ENCODE measurements at places on chromosomes 16 and 17. TPM values are rescaled to one million over a fixed set of nuclear protein-coding genes. Genes with fewer than 3 reads are reported as not detected.

- H3K4me1 ChIP-seq, result no peaks in the 10 kb centered on the region
- no peak overlapping the region for H3K27ac ChIP-seq
- H3K4me3 ChIP-seq, result no peak overlapping the region
These were observed 53.6 kb downstream of the RMI2 start for GRCh38 chr16:11398851-11399250.

RRN3 gene
- 9.4 TPM for polyA plus RNA-seq

DNA sequence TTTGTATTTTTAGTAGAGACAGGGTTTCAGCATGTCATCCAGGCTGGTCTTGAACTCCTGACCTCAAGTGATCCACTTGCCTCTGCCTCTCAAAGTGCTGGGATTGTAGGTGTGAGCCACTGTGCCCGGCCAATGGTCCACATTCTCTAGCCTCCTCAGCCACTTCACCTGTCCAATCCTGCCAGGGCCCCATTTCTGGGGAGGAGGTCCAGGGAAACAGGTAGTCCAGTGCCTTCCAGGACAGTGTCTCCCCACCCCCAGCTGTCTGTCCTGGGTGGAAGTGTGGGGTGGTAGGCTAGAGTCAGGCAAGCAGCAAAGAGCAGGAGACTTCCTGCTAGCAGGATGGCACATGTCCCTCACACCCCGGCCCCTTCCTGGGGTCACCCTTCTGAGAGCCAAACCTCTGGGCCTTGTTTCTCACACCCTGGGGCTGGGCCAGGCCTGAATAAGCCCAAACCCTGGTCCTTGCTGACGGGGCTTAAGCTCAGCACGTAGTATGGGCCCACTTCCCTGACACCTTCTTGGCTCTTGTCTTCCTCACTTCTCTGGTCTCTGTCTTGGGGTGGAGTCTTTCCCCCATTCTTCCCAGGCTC, 5.0 kb downstream of the FHOD1 start:
- no peaks in the 10 kb centered on the region for H3K36me3 ChIP-seq
- DNase-seq, result peak; percentile 50
- H3K27me3 ChIP-seq, result no peaks in the 10 kb centered on the region
- peak overlapping the region; percentile 25 for H3K27ac ChIP-seq
- no peak overlapping the region for H3K4me3 ChIP-seq
- no peaks in the 10 kb centered on the region for H3K4me1 ChIP-seq

- H3K27me3 ChIP-seq, result no peaks in the 10 kb centered on the region
- no peak overlapping the region for H3K4me3 ChIP-seq
- no peaks in the 10 kb centered on the region for H3K36me3 ChIP-seq
These were observed 2.2 kb downstream of the KCNH6 start for GRCh38 chr17:63525190-63525946.

KRT39 gene
- polyA plus RNA-seq, result not detected

DNA sequence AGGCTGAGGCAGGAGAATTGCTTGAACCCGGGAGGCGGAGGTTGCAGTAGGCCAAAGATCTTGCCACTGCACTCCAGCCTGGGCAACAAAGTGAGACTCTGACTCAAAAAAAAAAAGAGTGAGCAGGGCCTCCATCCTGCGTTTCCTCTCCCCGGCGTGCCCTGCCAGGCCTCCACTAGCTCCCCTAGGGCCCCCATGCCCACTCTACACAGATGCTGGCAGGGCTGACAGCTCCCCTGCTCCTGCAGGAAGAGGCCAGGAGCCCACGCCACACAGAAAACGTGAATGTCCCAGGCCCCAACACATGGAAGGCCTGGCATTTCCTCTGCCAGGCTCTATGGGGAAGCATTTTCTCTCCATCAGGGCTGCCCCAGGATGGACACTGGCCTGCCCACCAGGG, 109.4 kb downstream of the AMFR start:
- H3K27me3 ChIP-seq, result no peaks in the 10 kb centered on the region
- H3K36me3 ChIP-seq, result no peaks in the 10 kb centered on the region

DNA sequence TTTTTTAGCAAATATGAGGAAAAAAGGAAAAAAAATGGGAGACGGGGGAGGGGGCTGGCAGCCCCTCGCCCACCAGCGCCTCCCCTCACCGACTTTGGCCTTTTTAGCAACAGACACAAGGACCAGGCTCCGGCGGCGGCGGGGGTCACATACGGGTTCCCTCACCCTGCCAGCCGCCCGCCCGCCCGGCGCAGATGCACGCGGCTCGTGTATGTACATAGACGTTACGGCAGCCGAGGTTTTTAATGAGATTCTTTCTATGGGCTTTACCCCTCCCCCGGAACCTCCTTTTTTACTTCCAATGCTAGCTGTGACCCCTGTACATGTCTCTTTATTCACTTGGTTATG, 1.2 kb upstream of the TMEM88 start:
- H3K36me3 ChIP-seq, result no peaks in the 10 kb centered on the region
- no peak overlapping the region for H3K4me3 ChIP-seq
- no peak for DNase-seq
- H3K27me3 ChIP-seq, result no peaks in the 10 kb centered on the region

- DNase-seq, result no peak
- no peaks in the 10 kb centered on the region for H3K4me1 ChIP-seq
- H3K27me3 ChIP-seq, result no peaks in the 10 kb centered on the region
These were observed 28.7 kb upstream of the ENPP7 start for GRCh38 chr17:79702034-79702433.

GRCh38 chr17:39208893-39209292, 8.8 kb downstream of the RPL19 start:
- H3K27ac ChIP-seq, result no peak overlapping the region
- H3K4me1 ChIP-seq, result no peaks in the 10 kb centered on the region
- H3K36me3 ChIP-seq, result no peaks in the 10 kb centered on the region
- no peak for DNase-seq
- H3K4me3 ChIP-seq, result no peak overlapping the region

DNA sequence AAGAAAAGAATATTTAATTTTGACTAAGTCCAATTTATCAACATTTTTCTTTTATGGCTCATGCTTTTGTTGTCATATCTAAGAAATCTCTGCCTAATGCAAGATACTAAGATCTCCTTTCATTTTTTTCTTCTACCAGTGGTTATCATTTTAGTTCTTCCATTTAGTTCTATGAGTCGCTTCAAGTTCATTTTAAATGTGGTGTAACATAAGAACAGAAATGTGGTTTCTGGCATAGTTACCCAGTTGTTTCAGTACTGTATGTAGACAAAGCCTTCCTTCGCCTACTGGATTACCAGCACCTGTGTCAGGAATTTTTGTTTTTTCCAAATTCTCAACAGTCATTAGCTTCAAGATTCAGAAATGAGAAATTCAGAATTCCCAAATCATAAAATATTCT, 175.7 kb downstream of the PARN start:
- no peak for DNase-seq
- H3K4me3 ChIP-seq, result no peak overlapping the region
- H3K27me3 ChIP-seq, result no peaks in the 10 kb centered on the region
- no peaks in the 10 kb centered on the region for H3K4me1 ChIP-seq
- H3K27ac ChIP-seq, result no peak overlapping the region
- H3K36me3 ChIP-seq, result no peaks in the 10 kb centered on the region

DNA sequence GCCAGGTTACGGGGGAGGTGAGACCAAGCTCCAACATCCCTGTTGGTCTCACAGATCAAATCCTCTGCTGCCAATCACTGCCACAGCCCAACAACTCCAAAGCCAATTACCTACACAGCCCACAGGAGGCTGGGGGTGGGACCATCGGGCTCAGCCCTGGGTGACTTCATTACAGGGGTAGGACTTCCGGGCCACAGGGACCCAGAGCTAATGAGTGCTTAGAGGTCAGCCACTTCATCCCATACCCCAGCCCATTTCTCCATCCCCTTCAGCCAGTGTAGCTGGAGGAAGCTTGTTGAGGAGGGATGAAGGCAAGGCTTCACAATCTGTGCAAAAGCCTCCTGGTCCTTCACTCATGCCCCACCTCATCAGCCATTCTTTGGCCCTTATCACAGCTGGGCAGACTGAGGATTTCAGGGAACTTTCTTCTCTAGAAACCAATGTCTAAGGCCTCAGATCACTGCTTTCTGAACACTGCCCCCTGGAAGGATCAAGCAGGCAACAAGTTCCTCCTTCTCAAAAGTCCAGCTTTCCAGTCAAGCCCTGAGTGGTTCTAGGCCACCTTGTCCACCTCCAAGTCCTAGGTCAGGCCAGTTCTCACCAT, 5.8 kb downstream of the FOXN1 start:
- no peak for DNase-seq
- no peaks in the 10 kb centered on the region for H3K4me1 ChIP-seq
- no peaks in the 10 kb centered on the region for H3K36me3 ChIP-seq
- H3K27me3 ChIP-seq, result no peaks in the 10 kb centered on the region
- no peak overlapping the region for H3K4me3 ChIP-seq

TMC8 gene
- polyA plus RNA-seq, result 8.0 TPM

- no peaks in the 10 kb centered on the region for H3K4me1 ChIP-seq
- no peak for DNase-seq
- H3K36me3 ChIP-seq, result no peaks in the 10 kb centered on the region
- no peak overlapping the region for H3K4me3 ChIP-seq
- H3K27ac ChIP-seq, result no peak overlapping the region
- no peaks in the 10 kb centered on the region for H3K27me3 ChIP-seq
These were observed 231.1 kb downstream of the COPRS start for GRCh38 chr17:31627960-31628359.

- H3K27ac ChIP-seq, result no peak overlapping the region
- H3K27me3 ChIP-seq, result no peaks in the 10 kb centered on the region
- DNase-seq, result peak; percentile 79
- H3K36me3 ChIP-seq, result no peaks in the 10 kb centered on the region
- H3K4me3 ChIP-seq, result no peak overlapping the region
These were observed 3.3 kb upstream of the TRARG1 start for GRCh38 chr17:1275962-1276736.
